ENCODE measurements at places on chromosomes 1 and 21. TPM values are rescaled to one million over a fixed set of nuclear protein-coding genes. Genes with fewer than 3 reads are reported as not detected.

The OR2L3 gene
- total RNA-seq, result not detected

- no peak for DNase-seq
- peaks cover 19% of the 10 kb centered on the region for H3K36me3 ChIP-seq
- H3K27ac ChIP-seq, result no peak overlapping the region
- peaks cover 17% of the 10 kb centered on the region for H3K4me1 ChIP-seq
- H3K4me3 ChIP-seq, result no peak overlapping the region
Measured at GRCh38 chr1:64176659-64177058, 26.8 kb upstream of the UBE2U start.

GRCh38 chr1:6625584-6626149, 999 bp downstream of the THAP3 start:
- no peaks in the 10 kb centered on the region for H3K27me3 ChIP-seq
- H3K36me3 ChIP-seq, result peaks cover 72% of the 10 kb centered on the region
- DNase-seq, result no peak
- H3K4me3 ChIP-seq, result peak overlapping the region; percentile 99
- H3K27ac ChIP-seq, result peak overlapping the region; percentile 84

GRCh38 chr1:23529146-23530086, 1.6 kb downstream of the E2F2 start:
- no peak overlapping the region for H3K27ac ChIP-seq
- no peak overlapping the region for H3K4me3 ChIP-seq
- H3K4me1 ChIP-seq, result peaks cover 42% of the 10 kb centered on the region
- H3K36me3 ChIP-seq, result no peaks in the 10 kb centered on the region
- H3K27me3 ChIP-seq, result no peaks in the 10 kb centered on the region

- DNase-seq, result peak; percentile 42
- no peaks in the 10 kb centered on the region for H3K4me1 ChIP-seq
- no peak overlapping the region for H3K27ac ChIP-seq
- no peaks in the 10 kb centered on the region for H3K36me3 ChIP-seq
- H3K4me3 ChIP-seq, result no peak overlapping the region
Measured at GRCh38 chr1:181658581-181658980, 175.3 kb downstream of the CACNA1E start.

DNA sequence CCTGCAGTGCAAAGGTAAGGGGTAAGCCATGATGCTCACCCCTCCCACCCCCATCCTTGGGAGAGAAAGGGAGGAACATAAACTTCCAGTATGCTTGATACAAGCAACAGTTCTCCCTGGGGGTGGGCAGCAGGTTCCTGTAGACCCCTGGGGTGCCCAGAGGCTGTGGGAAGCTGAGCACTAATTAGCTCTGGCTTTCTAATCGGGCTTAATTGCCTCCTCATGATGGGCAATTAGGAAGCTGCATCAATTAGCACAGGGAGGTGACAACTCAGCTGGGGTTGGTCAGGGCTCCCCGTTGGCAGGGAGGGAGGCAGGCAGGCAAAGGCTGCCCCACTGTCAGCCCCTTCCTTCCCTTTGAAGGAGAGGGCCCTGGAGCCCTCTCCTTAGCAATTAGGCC, 15.7 kb upstream of the LMNA start:
- DNase-seq, result no peak
- H3K4me3 ChIP-seq, result no peak overlapping the region
- H3K36me3 ChIP-seq, result no peaks in the 10 kb centered on the region
- no peak overlapping the region for H3K27ac ChIP-seq

The MCOLN3 gene
- 0.69 TPM for total RNA-seq

GRCh38 chr1:234674218-234674815, 64.3 kb upstream of the IRF2BP2 start:
- H3K4me3 ChIP-seq, result no peak overlapping the region
- DNase-seq, result peak; percentile 89
- no peaks in the 10 kb centered on the region for H3K36me3 ChIP-seq
- H3K27ac ChIP-seq, result no peak overlapping the region
- no peaks in the 10 kb centered on the region for H3K27me3 ChIP-seq

The SH2D1B gene
- total RNA-seq, result 1.2 TPM

The RXRG gene
- total RNA-seq, result 1.7 TPM

DNA sequence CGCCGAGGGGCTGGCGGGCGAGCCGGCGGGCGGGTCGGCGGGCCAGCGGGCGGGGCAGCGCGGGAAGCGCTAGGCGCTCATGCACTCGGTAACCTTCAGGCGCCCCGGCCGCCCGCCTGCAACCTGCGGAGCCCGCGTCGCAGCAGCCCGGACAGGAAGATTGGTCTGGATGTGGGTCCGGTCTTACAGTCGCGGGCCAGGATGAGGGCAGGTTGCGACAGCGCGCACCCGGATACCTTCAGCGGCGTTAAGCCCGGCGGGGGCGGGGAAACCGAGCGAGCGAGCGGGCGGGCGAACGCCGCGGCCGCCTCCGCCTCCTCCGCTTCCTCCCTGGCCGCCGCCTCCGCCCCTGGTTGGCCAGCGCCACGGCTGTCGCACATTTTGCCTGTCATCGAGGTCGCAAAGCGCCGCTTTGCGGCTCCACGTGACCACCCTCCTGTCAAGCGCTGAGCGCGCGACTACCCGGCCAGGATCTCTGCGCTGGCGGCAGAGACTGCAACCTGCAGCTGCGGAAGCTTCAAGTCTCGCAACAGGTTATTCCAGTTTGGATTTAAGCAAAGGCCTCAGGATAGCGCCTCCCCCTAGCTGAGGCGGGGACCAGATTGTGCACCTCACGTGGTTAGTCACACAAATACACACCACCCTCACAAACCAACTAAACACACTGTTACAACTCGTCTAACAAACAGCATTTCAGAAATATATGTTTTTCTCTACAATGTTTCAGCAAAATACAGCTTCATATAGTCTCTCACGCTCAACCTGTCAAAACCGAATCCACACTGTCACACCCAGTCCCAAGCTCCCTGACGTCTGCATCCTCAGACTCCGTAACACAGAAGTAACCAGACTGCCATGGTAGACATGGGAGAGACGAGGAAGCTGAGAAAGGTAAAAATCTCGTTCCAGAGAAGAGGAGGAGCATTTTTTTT, at the start of gene FAF1:
TSS of gene FAF1 (minus strand) at position 355 of the 932 bp plus-strand sequence. CDS start 456 bp downstream, outside the sequence.
- H3K27ac ChIP-seq, result peak within 1 kb of the TSS; percentile 84
- no peaks in the 10 kb centered on the region for H3K36me3 ChIP-seq
- peak within 1 kb of the TSS; percentile 89 for H3K4me3 ChIP-seq
- H3K4me1 ChIP-seq, result peaks cover 21% of the 10 kb centered on the region
- DNase-seq, result peak; percentile 99
- H3K27me3 ChIP-seq, result no peaks in the 10 kb centered on the region

DNA sequence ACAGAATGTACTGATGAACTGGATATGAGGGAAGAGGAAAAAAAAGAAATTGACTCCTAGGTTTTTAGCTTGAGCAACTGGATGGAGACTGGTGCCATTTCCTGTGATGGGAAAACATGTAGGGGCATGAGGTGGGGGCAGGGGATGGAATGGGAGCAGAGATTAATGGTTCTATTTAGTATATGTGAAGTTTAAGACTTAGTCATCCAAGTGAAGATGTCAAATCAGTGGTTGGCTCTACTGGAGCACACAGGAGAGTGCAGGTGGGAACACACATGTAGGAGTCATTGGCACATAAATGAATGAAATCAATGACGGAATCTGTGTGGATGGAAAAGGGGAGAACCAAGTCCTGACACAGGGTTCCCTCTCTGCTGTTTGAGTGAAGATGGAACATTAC, 224.4 kb upstream of the COA6 start:
- no peaks in the 10 kb centered on the region for H3K27me3 ChIP-seq
- no peaks in the 10 kb centered on the region for H3K4me1 ChIP-seq
- H3K27ac ChIP-seq, result no peak overlapping the region
- no peak overlapping the region for H3K4me3 ChIP-seq
- peak; percentile 53 for DNase-seq

GRCh38 chr1:37691497-37692077, 729 bp upstream of the CDCA8 start:
- DNase-seq, result no peak
- peak overlapping the region; percentile 90 for H3K27ac ChIP-seq
- H3K4me3 ChIP-seq, result peak overlapping the region; percentile 77
- H3K4me1 ChIP-seq, result peaks cover 42% of the 10 kb centered on the region
- peaks cover 18% of the 10 kb centered on the region for H3K36me3 ChIP-seq

DNA sequence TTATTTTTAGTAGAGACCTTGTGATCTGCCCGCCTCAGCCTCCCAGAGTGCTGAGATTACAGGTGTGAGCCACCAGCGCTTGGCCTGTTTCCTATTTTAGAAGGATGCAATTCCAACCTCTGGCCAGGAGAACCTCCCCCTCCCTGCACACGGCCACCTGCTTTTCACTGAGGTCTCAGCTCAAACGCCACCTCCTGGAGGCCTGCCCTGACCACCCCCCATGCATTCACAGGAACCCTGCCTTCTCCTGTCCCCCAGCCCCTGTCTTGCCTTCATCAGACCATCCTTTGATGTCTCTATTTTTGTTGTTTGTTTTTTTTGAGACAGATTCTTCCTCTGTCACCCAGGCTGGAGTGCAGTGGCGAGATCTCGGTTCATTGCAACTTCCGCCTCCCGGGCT, 2.3 kb downstream of the SRM start:
- H3K36me3 ChIP-seq, result peaks cover 36% of the 10 kb centered on the region
- no peak overlapping the region for H3K27ac ChIP-seq
- no peaks in the 10 kb centered on the region for H3K27me3 ChIP-seq

DNA sequence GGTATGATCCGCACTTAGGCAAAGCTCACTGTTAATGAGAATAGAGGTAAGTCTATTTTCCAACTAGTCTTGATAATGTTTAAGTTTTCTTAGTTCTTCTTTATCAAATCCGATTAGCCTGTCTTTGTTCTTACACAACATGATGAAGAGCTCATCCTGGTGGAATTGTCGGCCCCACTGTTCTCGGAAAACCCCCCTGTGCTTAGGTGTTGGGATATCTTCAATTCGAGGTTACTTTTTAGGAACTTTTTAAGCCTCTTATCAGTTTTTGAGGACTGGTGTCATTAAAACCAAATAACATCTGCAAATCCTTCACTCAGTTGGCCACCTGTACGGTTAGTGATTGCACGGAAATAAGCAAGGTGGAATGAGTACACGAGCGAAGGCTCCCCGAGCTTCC, 60.7 kb upstream of the KIF26B start:
- H3K4me1 ChIP-seq, result no peaks in the 10 kb centered on the region
- no peak for DNase-seq
- no peak overlapping the region for H3K4me3 ChIP-seq
- peaks cover 13% of the 10 kb centered on the region for H3K36me3 ChIP-seq

The CA6 gene
- total RNA-seq, result not detected

DNA sequence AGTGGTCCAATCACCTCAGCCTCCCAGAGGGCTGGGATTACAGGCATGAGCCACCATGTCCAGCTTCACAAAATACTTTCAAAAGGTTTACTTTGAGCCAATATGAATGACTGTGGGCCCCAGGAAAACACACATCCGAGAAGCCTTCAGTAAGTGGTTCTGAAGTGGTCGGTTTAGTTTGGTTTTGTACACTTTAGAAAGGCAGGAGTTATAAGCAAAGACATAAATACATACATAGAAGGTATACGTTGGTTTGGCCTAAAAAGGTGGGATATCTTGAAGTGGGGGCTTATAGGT, 3.2 kb upstream of the MIB2 start:
- no peak overlapping the region for H3K4me3 ChIP-seq
- no peak overlapping the region for H3K27ac ChIP-seq
- no peaks in the 10 kb centered on the region for H3K27me3 ChIP-seq
- peaks cover 22% of the 10 kb centered on the region for H3K4me1 ChIP-seq
- peaks cover under 1% of the 10 kb centered on the region for H3K36me3 ChIP-seq

GRCh38 chr1:223747838-223748335, 35.5 kb downstream of the CAPN2 start:
- H3K27ac ChIP-seq, result peak overlapping the region; percentile 74
- peak overlapping the region; percentile 56 for H3K4me3 ChIP-seq
- H3K4me1 ChIP-seq, result peaks cover 33% of the 10 kb centered on the region
- DNase-seq, result no peak
- peaks cover 39% of the 10 kb centered on the region for H3K36me3 ChIP-seq

- DNase-seq, result no peak
- H3K36me3 ChIP-seq, result no peaks in the 10 kb centered on the region
- H3K27me3 ChIP-seq, result no peaks in the 10 kb centered on the region
- H3K27ac ChIP-seq, result peak overlapping the region; percentile 100
Measured at GRCh38 chr1:65069011-65069565, 78.9 kb upstream of the AK4 start.

DNA sequence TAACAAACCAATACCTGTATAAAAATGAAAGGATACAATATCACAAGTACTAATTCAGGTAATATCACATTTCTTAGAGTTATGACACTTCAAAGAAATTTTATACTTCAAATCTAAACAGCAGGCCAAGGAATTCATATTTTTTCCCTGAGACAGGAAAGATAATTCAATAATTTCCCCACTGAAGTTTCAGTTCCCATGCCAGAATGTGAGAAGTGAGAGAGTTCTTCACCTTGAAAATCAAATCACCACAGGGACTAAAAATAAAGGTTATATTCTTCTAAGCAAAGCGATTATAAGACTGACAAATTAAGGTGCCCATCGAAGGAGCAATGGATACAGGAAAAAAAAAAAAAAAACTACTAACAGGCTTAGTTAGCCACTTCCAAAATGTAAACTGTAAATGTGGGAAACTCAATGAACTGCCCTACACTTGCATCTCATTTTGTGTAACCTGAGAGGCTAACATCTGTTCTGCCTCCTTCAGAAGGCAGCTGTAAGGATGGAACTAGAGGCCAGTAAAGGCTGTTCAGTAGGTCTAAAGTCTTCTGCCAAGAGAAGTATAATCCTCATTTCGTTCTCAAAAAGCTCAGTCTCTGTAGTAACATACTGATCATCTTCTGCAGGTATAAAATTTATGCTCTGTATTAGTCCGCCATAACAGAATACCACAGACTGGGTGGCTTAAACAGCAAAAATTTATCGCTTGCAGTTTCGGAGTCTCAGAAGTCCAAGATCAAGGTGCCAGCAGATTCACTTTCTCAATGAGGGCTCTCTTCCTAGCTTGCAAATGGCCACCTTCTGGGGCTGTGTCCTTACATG, 127.8 kb downstream of the RERE start:
- H3K27me3 ChIP-seq, result no peaks in the 10 kb centered on the region
- H3K4me1 ChIP-seq, result peaks cover 45% of the 10 kb centered on the region
- H3K4me3 ChIP-seq, result no peak overlapping the region
- DNase-seq, result no peak
- H3K36me3 ChIP-seq, result no peaks in the 10 kb centered on the region

The RNU1-1 gene
- total RNA-seq, result under 0.01 TPM

DNA sequence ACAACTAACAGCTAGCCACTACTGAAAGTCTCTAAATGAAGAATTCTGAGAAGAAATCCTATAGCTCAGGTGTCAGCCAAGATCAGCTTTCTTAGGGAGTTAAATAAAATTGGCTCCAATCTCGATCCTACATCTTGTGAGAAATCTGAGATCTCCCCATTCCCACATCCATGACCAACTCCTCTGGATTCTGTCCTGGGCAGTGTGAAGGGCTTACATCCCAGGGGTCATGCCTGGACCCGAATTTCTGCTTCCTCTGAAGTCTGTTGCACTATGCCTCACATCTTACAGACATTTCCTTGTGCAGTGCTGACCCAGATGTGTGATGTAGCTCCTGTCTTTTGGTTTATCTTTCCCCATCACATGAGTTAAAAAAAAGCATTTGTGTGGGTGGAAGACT, 4.8 kb upstream of the TNN start:
- no peaks in the 10 kb centered on the region for H3K27me3 ChIP-seq
- DNase-seq, result no peak
- H3K27ac ChIP-seq, result no peak overlapping the region
- no peaks in the 10 kb centered on the region for H3K4me1 ChIP-seq

DNA sequence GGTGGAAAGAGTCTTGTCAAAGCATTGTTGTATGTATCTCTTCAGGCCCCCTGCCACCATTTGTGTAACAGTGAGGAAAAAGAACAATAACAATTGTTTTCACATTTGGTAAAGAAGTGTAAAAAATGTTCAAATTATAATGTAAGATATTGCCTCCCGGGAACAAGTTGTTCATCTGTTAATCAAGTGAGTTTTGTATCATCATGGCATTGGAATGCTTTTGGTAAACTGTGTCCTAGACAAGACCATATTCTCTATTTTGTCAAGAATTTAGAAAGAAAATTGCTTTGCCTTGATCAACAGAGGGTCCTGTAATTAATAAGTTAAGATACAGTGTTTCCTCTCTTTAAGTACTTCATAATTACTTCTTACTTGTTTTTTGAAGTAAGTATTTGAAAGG, 692.0 kb upstream of the NR5A2 start:
- no peak overlapping the region for H3K27ac ChIP-seq
- no peak overlapping the region for H3K4me3 ChIP-seq
- DNase-seq, result no peak
